NCI-H1694 (cell line): ENCODE measurements at places on chromosomes 6 and 20.

GRCh38 chr20:840858-841567 is 7.5 kb downstream of the FAM110A start:
- no peak for DNase-seq

DNA sequence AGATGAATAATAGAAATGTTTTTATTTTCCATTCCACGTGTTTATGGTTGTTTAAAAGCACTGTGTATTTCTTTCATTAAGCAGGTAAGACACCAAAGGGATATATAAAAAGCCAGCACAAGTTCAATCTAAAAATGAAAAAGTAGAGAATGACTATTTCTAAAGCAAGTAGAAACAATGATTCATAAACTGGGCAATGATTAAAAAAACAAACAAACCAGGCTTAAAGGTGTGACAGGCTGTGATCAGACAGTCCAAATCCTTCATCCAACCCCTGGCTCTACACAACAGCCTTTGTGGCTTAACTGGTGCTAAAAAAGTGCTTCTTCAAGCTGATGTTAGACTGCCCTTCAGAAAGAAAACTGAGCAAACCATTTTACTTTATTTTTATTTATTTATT is 45.7 kb upstream of the TSHZ2 start:
- no peak for DNase-seq

GRCh38 chr6:134619077-134619476 is 301.2 kb upstream of the SGK1 start:
- no peak for DNase-seq

DNA sequence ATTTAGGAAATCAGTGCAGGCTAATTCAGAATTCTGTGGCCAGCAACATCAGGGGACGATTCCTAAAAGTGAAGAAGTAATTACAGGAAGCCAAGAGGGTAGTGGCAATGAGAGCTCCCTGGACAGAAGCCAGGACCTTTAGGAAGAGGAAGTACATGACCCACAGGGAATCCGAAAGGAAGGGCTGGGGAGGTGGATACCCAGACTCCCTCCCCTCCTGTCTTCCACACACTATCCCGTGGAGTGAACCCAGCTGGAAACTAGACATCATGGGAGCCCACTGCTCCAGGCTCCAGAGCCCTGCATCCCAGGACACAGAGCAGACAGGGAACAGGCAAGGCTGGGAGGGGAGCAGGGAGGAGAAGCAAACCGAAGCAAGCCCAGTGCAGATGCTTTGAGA is 83.0 kb downstream of the SNX5 start:
- no peak for DNase-seq
